Stimulated activated naive CD8-positive, alpha-beta T cell treated with anti-CD3 and anti-CD28 coated beads, Interleukin-15, Interleukin-2, amounts not matched to agents 100 U/mL and 50 U/mL, for 24 hours (primary cell): ENCODE measurements at places on chromosomes 2 and 18.

GRCh38 chr18:45267622-45268021 lies 347.7 kb upstream of the SLC14A2 start:
- no peak for DNase-seq

GRCh38 chr2:165601928-165602521 lies 132.5 kb downstream of the CSRNP3 start:
- DNase-seq: no peak

- DNase-seq: no peak
Measured at GRCh38 chr2:238645095-238645494, 202.8 kb upstream of the TWIST2 start.

- no peak for DNase-seq
Measured at GRCh38 chr2:181662287-181662686, 5.4 kb upstream of the CERKL start.

- DNase-seq: no peak
Measured at GRCh38 chr2:126876631-126877030, 22.1 kb upstream of the TEX51 start.

DNA sequence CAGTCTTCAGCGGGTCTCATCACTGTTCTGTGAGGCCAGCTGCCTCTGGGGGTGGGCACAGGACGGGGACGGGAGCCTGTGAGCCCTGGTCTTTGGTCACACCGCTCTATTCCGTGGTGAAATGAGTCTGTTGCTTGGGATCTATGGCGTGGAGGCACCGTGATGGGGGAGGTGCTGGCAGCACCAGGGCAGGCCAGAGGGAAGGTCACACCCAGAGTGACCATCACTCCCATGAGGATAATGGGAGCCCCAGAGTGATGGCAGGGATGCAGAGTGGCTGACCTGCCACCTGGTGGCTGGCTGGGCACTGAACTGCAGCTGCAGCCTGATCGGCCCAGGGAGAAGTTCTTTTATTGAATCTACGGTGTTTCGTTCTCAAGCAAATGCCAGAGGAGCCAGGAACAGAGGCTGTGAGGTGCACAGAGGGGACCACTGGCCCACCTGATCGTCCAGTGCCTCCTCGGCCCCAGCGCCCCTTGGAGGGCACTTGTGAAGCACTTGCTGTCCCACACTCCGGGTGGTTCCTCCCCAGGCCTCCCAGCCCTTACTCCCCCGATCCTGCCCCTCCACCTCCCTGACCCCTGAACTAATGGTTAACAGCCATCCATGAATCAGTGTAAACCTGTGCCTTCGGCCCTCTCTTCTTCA lies 17.9 kb downstream of the KCNIP3 start:
- peak; percentile 7 for DNase-seq

GRCh38 chr2:189109921-189110397 lies 69.6 kb downstream of the COL5A2 start:
- no peak for DNase-seq

DNA sequence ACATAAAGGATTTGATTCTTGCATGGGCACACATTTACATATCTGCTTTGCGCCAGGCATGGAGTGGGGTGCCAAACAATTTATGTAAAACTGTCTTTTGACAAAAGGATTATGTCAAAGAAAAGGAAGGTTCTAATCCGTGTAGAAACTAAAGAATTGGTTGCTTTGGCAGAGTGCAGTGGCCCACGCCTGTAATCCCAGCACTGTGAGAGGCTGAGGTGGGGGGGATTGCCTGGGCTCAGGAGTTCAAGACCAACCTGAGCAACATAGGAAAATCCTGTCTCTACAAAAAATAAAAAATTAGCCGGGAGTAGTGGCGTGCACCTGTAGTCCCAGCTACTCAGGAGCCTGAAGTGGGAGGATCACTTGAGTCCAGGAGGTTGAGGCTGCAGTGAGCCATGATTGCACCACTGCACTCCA lies 1.1 kb upstream of the MTERF4 start:
- no peak for DNase-seq

GRCh38 chr2:219025637-219026585 lies 15.4 kb downstream of the CFAP65 start:
- DNase-seq: no peak

DNA sequence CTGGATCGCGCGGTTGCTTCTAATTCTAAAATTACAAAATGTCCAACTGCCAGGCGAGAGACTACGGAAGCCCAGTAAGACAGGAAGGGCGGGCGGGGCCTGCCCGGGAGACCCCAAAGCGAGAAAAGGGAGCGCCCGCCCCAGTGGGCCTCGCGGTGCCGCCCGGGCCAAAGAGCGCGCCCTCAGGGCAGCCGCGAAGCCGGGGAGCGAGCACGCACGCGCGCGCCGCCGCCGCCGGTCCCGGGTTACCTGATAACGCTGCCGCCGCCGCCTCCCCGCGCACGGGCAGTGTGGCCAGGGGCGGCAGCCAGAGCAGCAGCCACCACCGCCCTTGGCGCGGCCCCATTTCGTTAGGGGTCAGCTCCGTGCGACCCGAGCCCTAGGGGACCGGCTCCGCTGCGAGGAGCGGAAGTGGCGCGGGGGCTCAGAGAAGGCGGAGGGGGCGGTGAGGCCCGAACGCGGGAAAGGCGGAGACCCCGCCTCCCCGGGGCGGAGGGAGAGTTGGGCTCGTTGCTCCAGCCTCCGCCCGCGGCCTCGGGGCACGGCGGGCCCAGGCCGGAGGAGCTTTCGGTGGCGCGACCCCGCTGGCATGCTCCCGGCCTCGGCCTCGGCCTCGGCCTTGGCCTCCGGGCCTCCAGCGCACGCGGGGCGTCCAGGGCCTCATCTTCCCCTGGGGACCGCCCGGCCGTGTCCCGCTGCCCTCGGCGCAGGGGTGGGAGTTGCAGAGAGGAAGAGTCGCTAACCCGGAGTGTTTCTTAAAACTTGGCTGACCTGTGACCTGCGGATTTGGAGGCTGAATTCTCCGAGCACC lies at the start of gene NEMP2:
Gene NEMP2, minus strand, starts transcription at position 413 of the 811 bp plus-strand sequence. Its CDS starts 67 bp downstream, at position 346.
- peak; percentile 91 for DNase-seq
